Sigmoid colon (tissue), 7 donors: ENCODE measurements at places on chromosomes 12 and 14.

DNA sequence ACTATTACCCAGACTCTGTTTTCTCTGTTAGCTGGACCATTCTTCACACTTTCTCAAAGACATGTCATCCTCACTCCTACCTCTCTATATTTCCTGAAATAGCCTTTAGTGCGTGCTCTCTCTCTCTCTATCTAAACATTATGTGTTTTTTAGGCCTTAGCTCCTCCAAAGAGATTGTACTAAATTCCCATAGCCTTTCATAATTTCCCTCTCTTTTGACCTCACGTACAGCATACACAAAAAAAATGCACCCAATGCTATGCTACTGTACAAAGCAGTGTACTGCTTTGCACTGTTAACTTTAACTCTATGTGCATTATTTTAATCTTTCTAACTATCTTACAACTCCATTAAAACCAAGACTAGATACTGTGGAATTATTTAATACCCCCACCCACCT lies 288.4 kb downstream of the DAD1 start:
- no peaks in the 10 kb centered on the region for H3K4me1 ChIP-seq
- DNase-seq, result no peak
- H3K27ac ChIP-seq, result no peak overlapping the region
- H3K36me3 ChIP-seq, result no peaks in the 10 kb centered on the region
- H3K27me3 ChIP-seq, result no peaks in the 10 kb centered on the region

DNA sequence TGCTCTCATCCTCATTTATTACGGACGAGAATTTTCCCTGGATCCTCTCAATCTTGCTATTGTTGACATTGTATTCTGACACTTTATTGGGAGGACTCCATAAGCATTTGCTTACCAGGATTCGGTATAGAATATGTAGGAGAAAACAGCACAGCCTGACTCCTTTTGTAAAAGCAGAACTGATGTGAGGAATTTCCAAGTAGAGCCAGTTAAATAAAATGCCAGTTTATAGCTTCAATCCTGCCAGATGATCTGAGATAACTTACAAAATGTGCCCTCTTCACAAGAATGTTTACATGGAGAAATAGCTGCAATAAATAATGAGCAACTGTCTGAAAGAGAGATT lies 332.9 kb upstream of the PRICKLE1 start:
- H3K36me3 ChIP-seq, result no peaks in the 10 kb centered on the region
- H3K4me3 ChIP-seq, result no peak overlapping the region
- H3K4me1 ChIP-seq, result peaks cover 20% of the 10 kb centered on the region
- no peaks in the 10 kb centered on the region for H3K27me3 ChIP-seq
- no peak overlapping the region for H3K27ac ChIP-seq

GRCh38 chr14:80427101-80427500 lies 215.8 kb upstream of the DIO2 start:
- no peaks in the 10 kb centered on the region for H3K4me1 ChIP-seq
- H3K36me3 ChIP-seq, result no peaks in the 10 kb centered on the region
- H3K4me3 ChIP-seq, result no peak overlapping the region
- no peak for DNase-seq

DNA sequence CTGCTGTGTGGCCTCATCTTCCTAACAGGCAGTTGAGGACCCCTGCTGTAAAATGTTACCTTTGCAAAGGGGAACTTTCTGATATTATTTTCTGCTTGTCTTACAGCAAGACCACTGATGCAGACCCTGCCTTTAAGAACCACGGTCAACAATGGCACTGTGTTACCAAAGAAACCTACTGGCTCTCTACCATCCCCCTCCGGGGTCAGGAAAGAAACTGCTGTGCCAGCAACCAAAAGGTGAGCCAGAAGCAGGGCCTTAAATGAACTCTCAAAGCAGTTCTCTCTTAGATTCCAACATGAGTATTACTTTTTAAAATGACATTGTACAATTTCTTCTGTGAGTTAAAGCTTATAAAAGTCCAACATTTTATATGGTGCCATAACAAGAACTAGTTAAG lies 72.2 kb downstream of the EML1 start:
- H3K4me3 ChIP-seq, result no peak overlapping the region
- H3K4me1 ChIP-seq, result no peaks in the 10 kb centered on the region
- H3K27me3 ChIP-seq, result no peaks in the 10 kb centered on the region
- no peak for DNase-seq

DNA sequence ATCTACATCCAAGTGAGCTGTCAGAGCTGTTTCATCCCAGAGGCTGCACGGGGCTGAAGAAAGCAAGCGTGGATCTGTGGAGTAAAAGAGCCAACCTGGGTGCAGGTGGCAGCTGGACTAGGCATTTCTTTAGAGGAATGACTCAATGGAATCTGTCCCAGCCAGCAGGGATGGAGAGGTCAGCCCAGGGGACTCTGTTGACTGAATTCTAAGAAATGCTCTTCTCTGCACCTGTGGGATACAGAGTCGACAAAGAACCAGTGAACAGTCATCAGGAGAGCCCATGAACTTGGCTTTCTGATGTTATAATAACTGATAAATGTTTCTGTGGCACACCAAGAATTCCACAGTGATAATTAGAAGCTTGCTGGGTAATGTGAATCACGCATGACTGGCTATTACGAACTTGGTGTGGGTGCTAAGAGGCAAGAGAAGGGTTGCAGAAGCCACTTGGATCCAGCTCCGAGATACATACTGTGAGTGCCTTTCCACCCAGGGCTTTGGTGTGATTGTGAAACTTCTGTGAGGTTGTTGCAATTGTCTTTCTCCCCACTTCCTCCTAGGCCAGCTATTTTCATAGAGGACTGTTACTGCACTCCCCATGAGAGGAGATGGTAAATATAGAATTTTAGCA lies 16.2 kb downstream of the PYGL start:
- H3K4me1 ChIP-seq, result no peaks in the 10 kb centered on the region
- H3K27me3 ChIP-seq, result no peaks in the 10 kb centered on the region
- peaks cover 2% of the 10 kb centered on the region for H3K36me3 ChIP-seq
- no peak for DNase-seq
- peak overlapping the region; percentile 39 for H3K27ac ChIP-seq

GRCh38 chr14:37270629-37271028 lies 72.9 kb downstream of the MIPOL1 start:
- H3K27ac ChIP-seq, result no peak overlapping the region
- no peaks in the 10 kb centered on the region for H3K4me1 ChIP-seq
- H3K4me3 ChIP-seq, result no peak overlapping the region
- H3K27me3 ChIP-seq, result no peaks in the 10 kb centered on the region
- DNase-seq, result no peak
- H3K36me3 ChIP-seq, result peaks cover 3% of the 10 kb centered on the region

DNA sequence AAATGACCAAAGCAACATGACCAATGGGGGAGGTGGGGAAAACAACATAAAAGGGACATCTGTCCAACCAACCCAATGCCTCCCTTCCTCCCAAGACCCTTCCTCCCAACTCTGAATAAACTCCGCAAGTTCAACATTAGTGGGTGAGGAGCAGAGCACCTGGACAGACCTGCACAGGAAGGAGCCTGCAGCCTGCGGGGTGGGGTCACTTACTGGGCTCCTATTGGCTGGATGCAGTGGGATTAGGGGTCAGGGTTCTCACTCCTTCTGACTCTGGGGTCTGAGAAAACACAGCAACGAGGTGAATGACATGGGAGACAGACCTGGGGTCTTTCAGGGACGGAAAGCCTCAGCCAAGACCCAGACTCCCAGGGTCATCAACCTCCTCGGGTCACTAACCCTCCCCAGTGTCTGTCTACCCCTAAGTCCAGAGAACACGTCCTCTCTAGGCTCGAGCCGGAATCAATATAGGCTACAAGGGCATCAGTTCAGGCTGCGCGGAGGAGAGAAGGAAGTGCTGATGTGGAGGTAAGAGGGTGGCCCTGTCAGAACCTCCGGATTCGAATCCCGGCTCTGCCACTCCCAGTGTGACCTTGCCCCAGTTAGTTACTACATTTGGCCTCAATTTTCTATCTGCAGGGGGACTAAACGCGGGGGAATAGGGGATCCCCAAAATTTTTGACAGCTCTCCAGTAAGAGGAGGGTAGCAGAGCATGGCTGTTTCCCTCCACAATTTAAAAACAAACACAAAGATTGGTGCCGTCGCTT lies 860 bp downstream of the NDRG2 start:
- no peak for DNase-seq
- peak overlapping the region; percentile 91 for H3K4me3 ChIP-seq
- peak overlapping the region; percentile 93 for H3K27ac ChIP-seq
- H3K27me3 ChIP-seq, result no peaks in the 10 kb centered on the region
- H3K4me1 ChIP-seq, result peaks cover 43% of the 10 kb centered on the region

- H3K27ac ChIP-seq, result no peak overlapping the region
- no peak for DNase-seq
- H3K4me3 ChIP-seq, result no peak overlapping the region
Observed at GRCh38 chr12:46946137-46946536, 120.3 kb upstream of the SLC38A4 start.

GRCh38 chr14:38561657-38562056 lies 305.8 kb upstream of the CLEC14A start:
- no peaks in the 10 kb centered on the region for H3K4me1 ChIP-seq
- no peaks in the 10 kb centered on the region for H3K27me3 ChIP-seq
- no peaks in the 10 kb centered on the region for H3K36me3 ChIP-seq
- H3K27ac ChIP-seq, result no peak overlapping the region

DNA sequence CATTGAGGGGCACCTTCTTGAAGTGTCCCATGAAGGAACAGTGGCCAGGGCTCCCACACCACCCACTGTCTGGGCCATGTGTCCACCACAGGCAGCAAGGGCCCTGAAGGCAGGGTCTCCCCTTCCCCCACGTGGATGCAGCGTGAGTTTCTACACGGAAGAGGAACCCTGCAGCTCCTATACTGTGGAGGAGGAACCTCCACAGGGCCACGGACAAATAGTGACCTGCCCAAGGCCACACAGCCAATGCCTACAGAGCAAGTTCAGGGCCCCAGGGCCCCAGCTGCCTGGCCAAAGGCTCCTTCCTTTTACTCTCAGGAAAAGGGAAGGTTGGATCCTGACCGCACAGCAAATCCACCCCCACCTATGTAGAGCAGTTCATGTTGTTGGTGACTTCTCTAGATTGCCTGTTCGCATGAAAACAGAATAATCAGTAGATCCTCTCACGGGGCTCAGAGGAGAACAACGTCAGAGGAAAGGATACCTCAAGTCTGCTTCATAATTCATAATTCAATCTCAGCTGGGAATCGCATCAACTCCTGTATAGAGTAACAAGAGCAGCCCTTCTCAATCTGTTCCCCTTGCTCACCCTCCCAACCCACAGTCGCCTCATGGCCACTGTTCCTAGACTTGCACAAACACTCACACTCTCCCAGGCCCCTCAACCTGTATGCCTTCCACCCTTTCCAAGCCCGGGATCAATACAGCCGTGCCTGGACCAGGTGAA lies 11.1 kb upstream of the KRT73 start:
- no peak overlapping the region for H3K27ac ChIP-seq
- no peaks in the 10 kb centered on the region for H3K27me3 ChIP-seq
- DNase-seq, result no peak
- no peaks in the 10 kb centered on the region for H3K4me1 ChIP-seq
- H3K36me3 ChIP-seq, result no peaks in the 10 kb centered on the region

- DNase-seq, result peak; percentile 96
- H3K4me1 ChIP-seq, result peaks cover 54% of the 10 kb centered on the region
- H3K27me3 ChIP-seq, result no peaks in the 10 kb centered on the region
- peak overlapping the region; percentile 98 for H3K27ac ChIP-seq
- no peak overlapping the region for H3K4me3 ChIP-seq
Observed at GRCh38 chr12:47828976-47829482, 9.3 kb upstream of the HDAC7 start.

DNA sequence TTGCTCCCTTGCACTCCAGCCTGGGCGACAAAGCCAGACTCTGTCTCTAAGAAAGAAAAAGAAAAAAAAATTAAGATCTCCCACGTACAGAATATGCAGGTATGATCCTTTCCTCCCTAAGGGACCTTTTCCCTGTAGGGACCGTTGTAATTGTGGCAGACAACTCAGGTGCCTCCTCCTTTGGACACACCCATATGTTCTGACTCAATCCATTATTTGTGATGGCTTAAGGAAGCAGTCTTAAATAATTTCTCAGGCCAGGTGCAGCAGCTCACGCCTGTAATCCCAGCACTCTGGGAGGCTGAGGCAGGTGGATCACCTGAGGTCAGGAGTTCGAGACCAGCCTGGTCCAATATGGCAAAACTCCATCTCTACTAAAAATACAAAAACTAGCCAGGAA lies 53.1 kb downstream of the TMCC3 start:
- no peak for DNase-seq
- H3K27ac ChIP-seq, result no peak overlapping the region
- H3K36me3 ChIP-seq, result no peaks in the 10 kb centered on the region
- no peaks in the 10 kb centered on the region for H3K27me3 ChIP-seq
- peaks cover 6% of the 10 kb centered on the region for H3K4me1 ChIP-seq
